ENCODE measurements at places on chromosomes 4 and X.

DNA sequence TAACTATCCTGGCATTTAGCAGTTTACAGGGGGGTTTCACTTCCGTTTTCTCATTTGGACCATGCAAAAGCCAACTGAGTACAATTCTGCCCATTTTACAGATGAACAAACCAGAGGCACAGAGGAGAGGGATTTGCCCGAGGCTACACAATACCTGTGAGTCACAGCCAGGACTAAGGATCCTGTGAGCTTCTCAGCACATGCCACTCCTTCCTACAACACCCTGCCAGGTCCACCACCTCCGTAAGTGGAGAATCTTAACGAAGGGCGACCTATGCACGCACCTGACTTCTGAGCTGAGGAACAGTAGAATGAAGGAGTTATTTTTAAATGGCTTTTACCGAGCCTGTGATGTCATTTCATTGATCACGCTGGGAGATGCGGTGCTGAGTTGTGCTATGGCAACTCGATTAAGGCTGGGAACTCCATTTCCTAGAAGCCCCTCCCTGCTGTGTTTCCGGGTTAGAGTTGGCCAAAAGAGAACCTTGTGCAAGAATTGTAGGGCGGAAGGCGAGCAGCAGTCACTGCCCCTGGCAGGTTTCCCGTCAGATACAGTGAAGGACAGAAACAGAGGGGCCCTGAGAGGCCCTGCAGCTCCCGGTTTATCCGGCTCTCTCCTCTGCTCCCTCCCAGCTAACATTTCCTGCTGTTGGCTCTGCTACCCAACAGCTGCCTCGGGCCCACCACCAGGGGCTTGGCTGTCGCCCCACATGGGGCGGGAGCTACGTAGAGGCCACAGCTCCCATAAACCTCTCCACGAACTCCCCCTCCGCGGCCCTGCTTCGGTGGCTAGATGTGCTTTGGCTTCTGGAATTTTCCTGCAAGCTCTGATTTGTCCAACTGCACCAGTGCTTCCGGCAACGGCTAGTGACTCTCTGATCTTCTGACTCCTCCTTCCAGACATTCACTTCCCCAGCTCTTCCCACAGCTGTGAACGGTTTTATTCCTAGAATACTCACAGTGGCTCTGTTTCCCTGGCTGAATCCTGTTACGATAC lies 75.1 kb upstream of the USP9X start:
- no peak for DNase-seq

- DNase-seq: no peak
Observed at GRCh38 chrX:34146906-34147305, 14.8 kb upstream of the FAM47A start.

- DNase-seq: no peak
Observed at GRCh38 chrX:98448524-98448923, 1564.8 kb downstream of the RPA4 start.

GRCh38 chr4:113256946-113257345 lies 207.5 kb downstream of the ANK2 start:
- no peak for DNase-seq

- no peak for DNase-seq
Observed at GRCh38 chrX:107452581-107452980, 3.1 kb downstream of the FRMPD3 start.

GRCh38 chrX:116317409-116317808 lies 119.0 kb upstream of the SLC6A14 start:
- no peak for DNase-seq

DNA sequence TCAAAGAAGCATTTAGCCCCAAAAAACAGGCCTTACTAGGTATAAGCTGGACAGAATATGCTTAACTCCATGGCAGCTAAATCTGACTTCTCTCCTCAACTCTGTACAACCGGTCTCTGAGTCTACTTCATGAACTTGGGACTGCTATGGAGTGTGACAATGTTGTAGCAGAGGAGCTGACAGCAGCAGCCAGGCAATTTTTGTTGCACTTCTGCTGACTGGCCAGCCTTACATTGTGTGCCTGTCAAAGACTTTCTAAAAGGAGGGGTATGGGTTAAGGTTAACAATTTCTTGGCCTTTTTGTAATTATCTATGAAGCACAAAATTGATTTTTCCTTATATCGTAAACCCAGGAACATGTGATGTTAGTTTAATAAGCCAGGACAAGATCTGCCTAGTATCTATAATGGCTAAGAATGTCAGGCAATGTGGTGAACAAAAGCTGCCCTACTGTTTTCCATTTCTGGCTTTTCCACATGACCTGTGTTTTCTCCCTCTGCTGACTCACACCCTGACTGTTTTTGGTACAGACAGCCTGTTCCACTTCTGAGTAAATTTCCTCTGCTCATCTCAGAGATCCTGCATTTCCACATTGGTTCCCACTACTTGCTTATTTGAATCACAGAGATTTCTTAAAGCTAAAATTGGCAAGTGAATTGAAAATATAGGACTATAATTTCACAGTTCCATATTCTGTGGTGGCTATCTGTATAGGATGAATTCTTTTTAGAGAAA lies 9.3 kb downstream of the NOX1 start:
- DNase-seq: no peak
